ENCODE measurements at places on chromosomes 4 and X.

DNA sequence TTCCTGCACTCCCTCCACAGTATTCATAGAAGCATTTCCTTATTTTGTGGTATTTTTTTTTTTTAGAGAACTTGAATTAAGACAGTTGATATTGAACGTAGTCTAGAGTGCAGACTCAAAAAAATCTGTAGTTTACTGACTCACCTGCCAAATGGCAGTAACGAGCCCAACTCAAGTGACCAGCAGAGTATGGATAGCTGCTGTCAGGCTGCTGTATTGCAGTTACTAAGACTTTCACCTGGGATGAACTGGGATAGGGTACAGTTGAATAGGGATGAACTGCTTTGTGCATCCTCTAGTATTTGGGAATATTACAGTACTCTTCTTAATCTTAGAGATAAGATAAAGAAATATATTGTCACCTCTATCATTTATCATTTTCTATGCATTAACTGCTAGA, 7.0 kb upstream of the SLC7A11 start:
- no peak for DNase-seq

GRCh38 chrX:18548996-18549395, 122.9 kb downstream of the RS1 start:
- no peak for DNase-seq

GRCh38 chr4:152512483-152512882, 23.4 kb downstream of the FBXW7 start:
- DNase-seq = no peak

- DNase-seq = no peak
Measured at GRCh38 chr4:55258152-55258865, 87.7 kb upstream of the SRD5A3 start.
